ENCODE measurements at places on chromosomes 16 and 17. TPM values are rescaled to one million over a fixed set of nuclear protein-coding genes. Genes with fewer than 3 reads are reported as not detected.

The TSPOAP1 gene
- total RNA-seq, result 24.1 TPM

DNA sequence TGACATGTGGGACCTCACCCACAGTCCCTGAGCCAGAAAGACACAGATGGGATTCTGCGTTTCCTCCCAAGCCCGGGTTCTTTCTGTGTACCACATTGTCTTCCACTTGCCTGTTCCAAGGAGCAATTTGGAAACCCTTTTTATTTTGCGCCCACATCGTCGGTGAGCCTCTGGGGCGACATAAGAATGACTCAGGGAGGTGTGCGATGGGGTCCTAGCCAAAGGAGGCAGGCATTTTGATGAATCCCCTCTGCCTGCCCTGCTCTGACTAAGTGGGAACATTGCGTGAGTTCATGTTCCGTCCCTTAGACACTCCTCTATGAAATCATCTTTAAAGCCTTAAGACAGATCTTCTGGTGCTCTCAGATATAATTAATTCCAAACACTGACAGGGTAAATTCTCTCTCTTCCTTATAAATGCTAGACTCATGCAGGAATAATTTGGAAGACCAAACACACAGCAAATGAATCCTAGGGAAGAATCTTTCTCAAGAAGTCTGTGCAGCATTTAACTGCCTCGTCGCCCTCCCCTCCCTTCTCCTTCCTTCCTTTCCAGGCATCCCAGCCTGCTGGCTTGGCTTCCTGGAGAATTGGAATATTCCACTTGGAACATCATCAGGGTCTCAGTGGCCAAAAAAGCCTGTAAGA, 52.7 kb upstream of the FOXF1 start:
- no peaks in the 10 kb centered on the region for H3K4me1 ChIP-seq
- no peak overlapping the region for H3K4me3 ChIP-seq
- H3K27me3 ChIP-seq, result peaks cover 17% of the 10 kb centered on the region

DNA sequence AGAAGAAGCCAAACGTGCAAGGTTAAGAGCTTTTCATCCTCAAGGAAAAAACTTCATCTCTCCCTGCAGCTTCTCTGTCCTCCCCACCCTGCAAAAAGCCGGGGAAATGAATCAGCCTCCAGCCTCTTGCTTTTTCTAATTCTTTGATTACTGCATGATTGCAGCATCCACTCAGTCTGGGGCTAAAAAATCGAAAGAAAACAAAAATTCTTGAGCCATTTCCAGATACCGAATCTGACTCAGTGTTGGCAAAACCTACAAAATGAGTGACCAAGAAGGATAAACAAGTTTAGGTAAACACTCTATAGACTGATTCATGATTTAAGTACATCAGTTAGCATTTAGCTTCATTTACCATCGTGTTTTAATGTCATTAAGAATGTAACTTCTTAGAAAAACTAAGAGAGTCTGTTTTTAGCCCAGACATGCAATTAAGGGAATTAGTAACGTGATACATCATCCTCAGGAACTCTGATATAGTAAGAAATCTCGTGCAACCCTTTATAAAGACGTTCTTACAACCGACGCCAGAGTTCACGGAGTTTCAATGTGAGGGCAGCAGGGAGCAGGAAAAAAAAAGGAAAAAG, 287.3 kb upstream of the FOXF1 start:
- H3K4me1 ChIP-seq, result no peaks in the 10 kb centered on the region
- peaks cover 16% of the 10 kb centered on the region for H3K27me3 ChIP-seq
- H3K27ac ChIP-seq, result no peak overlapping the region

DNA sequence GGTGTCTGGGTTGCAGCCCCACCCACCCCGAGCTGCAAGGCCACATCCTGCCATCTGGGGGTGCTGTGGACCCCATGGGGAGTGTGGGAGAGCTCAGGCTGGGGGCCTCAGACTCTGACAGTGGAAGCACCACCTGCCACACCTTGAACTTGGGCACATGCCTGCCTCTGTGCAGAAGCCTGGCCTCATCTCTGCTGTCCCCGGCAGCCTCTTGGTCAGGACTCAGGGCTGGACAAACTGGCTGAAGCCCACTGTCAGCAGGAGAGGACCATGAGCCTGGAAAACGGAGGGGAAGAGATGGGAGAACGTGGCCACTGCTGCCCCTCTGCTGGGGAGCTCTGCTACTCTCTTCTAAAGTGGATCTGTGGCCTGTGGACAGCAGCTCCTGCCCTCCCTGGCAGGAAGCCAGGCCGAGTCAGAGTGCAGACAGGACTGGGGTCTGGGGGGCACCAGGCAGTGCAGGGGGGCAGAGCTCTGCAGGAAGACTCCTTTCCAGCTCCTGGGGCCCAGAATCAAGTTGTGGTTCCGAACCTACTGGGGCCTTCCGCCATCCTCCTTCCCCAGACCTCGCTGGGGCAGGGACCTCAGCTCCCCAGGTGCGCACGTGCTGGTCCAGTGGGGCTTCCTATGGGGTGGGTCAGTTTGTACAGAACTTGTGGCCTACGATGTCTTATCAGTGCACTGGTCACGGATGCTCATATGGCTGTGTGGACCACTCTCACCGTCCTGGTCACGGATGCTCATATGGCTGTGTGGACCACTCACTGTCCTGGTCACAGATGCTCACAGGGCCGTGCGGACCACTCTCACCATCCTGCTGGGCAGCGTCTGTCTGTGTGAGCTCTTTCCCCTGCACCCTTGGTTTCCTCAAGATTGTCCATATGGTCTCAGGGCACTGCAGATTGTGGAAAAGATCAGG, 207.7 kb downstream of the LAT start:
- no peak overlapping the region for H3K4me3 ChIP-seq
- no peaks in the 10 kb centered on the region for H3K27me3 ChIP-seq
- peak; percentile 22 for DNase-seq
- no peak overlapping the region for H3K27ac ChIP-seq
- H3K4me1 ChIP-seq, result no peaks in the 10 kb centered on the region

DNA sequence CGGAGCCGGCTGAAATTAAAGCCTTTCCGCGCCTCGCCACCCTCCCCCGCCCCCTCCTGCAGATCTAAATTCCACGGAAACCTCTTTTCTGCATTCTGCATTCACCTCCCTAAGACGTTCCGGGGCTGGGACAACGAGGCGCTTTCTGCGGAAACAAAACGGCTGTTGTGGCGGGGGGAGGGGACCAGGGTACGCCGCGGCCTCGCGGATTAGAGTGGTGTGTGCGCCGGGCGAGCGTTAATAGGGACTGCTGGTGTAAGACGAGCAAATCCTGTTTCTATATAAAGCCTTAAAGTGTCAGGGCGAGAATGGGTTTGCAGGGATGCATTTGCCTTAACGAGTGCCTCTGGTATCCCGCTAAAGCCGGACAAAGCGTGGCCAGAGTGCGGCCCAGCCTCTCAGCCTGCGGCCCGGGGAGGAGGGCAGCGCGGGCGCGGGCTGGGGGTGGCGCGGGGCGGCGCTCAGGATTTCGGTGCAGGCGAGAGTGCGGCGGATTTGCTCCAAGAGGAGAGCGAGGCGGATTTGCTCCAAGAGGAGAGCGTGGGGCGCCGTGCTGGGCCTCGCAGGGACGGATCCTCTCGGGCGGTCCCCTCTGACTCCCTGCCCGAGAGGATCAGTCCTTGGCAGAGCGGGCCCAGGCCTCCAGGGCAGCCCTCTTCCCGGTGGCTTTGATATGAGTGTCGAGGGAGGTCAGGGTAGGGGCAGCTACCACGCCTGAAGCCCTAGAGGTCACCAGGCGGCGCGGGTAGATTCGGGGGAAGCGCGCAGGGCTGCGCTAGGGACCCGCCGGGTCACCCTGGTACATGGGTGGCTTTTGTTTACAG, 5.1 kb downstream of the BAHCC1 start:
- H3K36me3 ChIP-seq, result no peaks in the 10 kb centered on the region
- H3K4me1 ChIP-seq, result peaks cover 19% of the 10 kb centered on the region
- H3K27ac ChIP-seq, result no peak overlapping the region
- peak; percentile 37 for DNase-seq
- peak overlapping the region; percentile 49 for H3K4me3 ChIP-seq

The SLFN14 gene
- total RNA-seq, result not detected

- peaks cover 11% of the 10 kb centered on the region for H3K4me1 ChIP-seq
- H3K27me3 ChIP-seq, result no peaks in the 10 kb centered on the region
- no peaks in the 10 kb centered on the region for H3K36me3 ChIP-seq
- peak; percentile 40 for DNase-seq
- peak overlapping the region; percentile 73 for H3K27ac ChIP-seq
- peak overlapping the region; percentile 64 for H3K4me3 ChIP-seq
Measured at GRCh38 chr16:17529982-17530760, 59.4 kb upstream of the XYLT1 start.

GRCh38 chr17:7258731-7259554, 3.3 kb downstream of the CLDN7 start:
- H3K4me3 ChIP-seq, result no peak overlapping the region
- peak overlapping the region; percentile 68 for H3K27ac ChIP-seq
- H3K36me3 ChIP-seq, result peaks cover 37% of the 10 kb centered on the region
- DNase-seq, result peak; percentile 51
- H3K27me3 ChIP-seq, result peaks cover 17% of the 10 kb centered on the region

The EFCAB5 gene
- total RNA-seq, result 0.81 TPM

GRCh38 chr17:55254375-55254774, 10.4 kb upstream of the HLF start:
- H3K36me3 ChIP-seq, result no peaks in the 10 kb centered on the region
- no peak overlapping the region for H3K27ac ChIP-seq
- H3K4me3 ChIP-seq, result no peak overlapping the region
- peaks cover 23% of the 10 kb centered on the region for H3K27me3 ChIP-seq
- DNase-seq, result no peak

The CSH2 gene
- total RNA-seq, result not detected

DNA sequence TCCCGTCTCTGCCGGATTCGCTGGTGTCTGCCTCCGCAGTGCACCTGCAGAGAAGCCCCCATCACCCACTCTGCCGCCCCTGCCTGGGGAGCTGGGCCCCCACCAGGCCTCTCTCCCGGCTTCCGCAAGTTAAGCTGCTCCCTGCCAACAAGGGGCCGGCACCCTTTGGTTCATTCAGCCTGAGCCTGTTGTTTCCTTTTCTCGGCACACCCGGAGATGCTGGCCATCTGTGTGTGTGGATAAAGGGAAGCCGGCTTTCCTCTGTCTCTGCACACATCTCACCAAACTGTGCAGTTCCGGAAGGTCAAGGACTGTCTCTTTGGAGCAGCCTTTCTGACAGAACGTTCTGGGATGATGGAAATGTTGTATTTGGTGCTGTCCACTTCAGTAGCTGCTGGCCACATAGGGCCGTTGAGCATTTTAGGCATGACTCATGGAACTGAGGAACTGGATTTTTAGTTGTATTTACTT, 6.8 kb downstream of the MAPK8IP3 start:
- peaks cover 38% of the 10 kb centered on the region for H3K4me1 ChIP-seq
- H3K4me3 ChIP-seq, result no peak overlapping the region
- H3K27ac ChIP-seq, result peak overlapping the region; percentile 9
- no peaks in the 10 kb centered on the region for H3K27me3 ChIP-seq

- H3K27ac ChIP-seq, result peak overlapping the region; percentile 87
- peaks cover 86% of the 10 kb centered on the region for H3K36me3 ChIP-seq
- no peak for DNase-seq
Measured at GRCh38 chr16:56936491-56936890, 4.5 kb downstream of the HERPUD1 start.

- DNase-seq, result no peak
- peaks cover 8% of the 10 kb centered on the region for H3K4me1 ChIP-seq
- H3K36me3 ChIP-seq, result peaks cover 21% of the 10 kb centered on the region
- no peak overlapping the region for H3K27ac ChIP-seq
Measured at GRCh38 chr17:2174014-2174413, 119.1 kb downstream of the HIC1 start.

DNA sequence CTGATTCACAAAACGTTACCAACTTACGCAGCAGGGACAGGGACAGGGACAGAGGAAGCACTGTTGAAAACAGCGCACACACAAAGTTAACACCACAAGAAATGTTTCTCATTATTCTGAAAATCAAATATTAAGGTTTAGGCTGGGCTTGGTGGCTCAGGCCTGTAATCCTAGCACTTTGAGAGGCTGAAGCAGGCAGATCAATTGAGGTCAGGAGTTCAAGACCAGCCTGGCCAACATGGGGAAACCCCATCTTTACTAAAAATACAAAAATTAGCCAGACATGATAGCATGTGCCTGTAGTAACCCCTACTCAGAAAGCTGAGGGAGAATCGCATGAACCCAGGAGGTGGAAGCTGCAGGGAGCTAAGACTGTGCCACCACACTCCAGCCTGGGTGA, 4.2 kb downstream of the CYTH1 start:
- peak overlapping the region; percentile 99 for H3K27ac ChIP-seq
- H3K36me3 ChIP-seq, result peaks cover 28% of the 10 kb centered on the region
- peak; percentile 56 for DNase-seq
- H3K27me3 ChIP-seq, result no peaks in the 10 kb centered on the region

DNA sequence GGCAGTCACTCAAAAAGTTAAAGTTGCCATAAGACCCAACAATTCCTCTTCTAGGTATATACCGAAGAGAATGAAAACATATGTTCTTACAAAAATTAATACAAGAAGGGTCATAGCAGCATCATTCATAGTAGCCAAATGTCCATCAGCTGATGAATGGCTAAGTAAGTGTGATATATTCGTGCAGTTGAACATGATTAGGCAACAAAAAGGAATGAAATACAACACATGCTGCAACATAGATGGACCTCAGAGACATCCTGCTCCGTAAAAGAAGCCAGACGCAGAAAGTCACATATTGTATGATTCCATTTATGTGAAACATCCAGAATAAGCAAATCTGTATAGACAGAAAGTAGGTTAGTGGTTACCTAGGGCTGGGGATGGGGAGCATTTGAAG, 229.4 kb upstream of the CACNG5 start:
- H3K36me3 ChIP-seq, result peaks cover 30% of the 10 kb centered on the region
- no peak for DNase-seq
- H3K4me1 ChIP-seq, result peaks cover 6% of the 10 kb centered on the region
- H3K4me3 ChIP-seq, result no peak overlapping the region

GRCh38 chr16:22624800-22625533, 114.3 kb downstream of the NPIPB5 start:
- no peak overlapping the region for H3K4me3 ChIP-seq
- no peaks in the 10 kb centered on the region for H3K27me3 ChIP-seq
- H3K27ac ChIP-seq, result no peak overlapping the region
- H3K36me3 ChIP-seq, result no peaks in the 10 kb centered on the region
- DNase-seq, result peak; percentile 14

- H3K36me3 ChIP-seq, result no peaks in the 10 kb centered on the region
- no peaks in the 10 kb centered on the region for H3K4me1 ChIP-seq
- H3K27ac ChIP-seq, result no peak overlapping the region
- no peak overlapping the region for H3K4me3 ChIP-seq
Measured at GRCh38 chr17:42518046-42518754, 17.8 kb upstream of the NAGLU start.

- H3K27me3 ChIP-seq, result no peaks in the 10 kb centered on the region
- H3K27ac ChIP-seq, result no peak overlapping the region
- H3K4me1 ChIP-seq, result peaks cover under 1% of the 10 kb centered on the region
- DNase-seq, result no peak
- H3K36me3 ChIP-seq, result peaks cover 4% of the 10 kb centered on the region
Measured at GRCh38 chr17:62974788-62975187, 8.8 kb downstream of the TANC2 start.

The CSF3 gene
- not detected for total RNA-seq

DNA sequence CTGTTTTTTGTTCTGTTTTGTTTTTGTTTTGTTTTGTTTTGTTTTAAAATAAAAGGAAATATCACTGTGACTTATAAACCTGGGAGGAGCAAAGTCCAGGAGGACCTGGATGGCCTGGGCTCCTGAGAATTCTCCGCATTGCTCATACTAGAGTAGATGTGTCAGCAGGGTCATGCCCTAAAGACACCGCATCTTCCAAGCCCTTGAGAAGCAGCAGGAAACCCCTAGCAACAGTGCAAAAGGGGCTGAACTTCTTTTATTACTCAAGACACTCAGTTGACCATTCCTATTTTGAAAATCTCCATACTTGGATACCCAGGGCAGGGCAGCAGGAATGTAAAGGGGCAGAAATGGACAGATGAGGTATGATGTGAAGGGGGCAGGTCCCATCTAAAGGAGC, 51.8 kb downstream of the SYT17 start:
- DNase-seq, result no peak
- no peak overlapping the region for H3K4me3 ChIP-seq
- no peak overlapping the region for H3K27ac ChIP-seq
- H3K36me3 ChIP-seq, result no peaks in the 10 kb centered on the region
- no peaks in the 10 kb centered on the region for H3K4me1 ChIP-seq
- H3K27me3 ChIP-seq, result peaks cover 4% of the 10 kb centered on the region

The ZNF785 gene
- 10.3 TPM for total RNA-seq

The TVP23A gene
- not detected for total RNA-seq
